A549 (cell line): ENCODE measurements at places on chromosomes 12 and 14. TPM values are rescaled to one million over a fixed set of nuclear protein-coding genes. Genes with fewer than 3 reads are reported as not detected.

ASCL1 gene
- not detected in 3 replicates for polyA plus RNA-seq

DEPDC4 gene
- 2.1 to 2.8 TPM (median 2.3 TPM) in 3 replicates for polyA plus RNA-seq

GLI1 gene
- 13.0 to 13.5 TPM (median 13.1 TPM) in 3 replicates for polyA plus RNA-seq

WNT1 gene
- not detected in 3 replicates for polyA plus RNA-seq

ACOT4 gene
- polyA plus RNA-seq: 1.6 TPM in 3 replicates

MRPL51 gene
- 260 to 272 TPM (median 265 TPM) in 3 replicates for polyA plus RNA-seq

COX8C gene
- not detected in 3 replicates for polyA plus RNA-seq

RPS29 gene
- 3,539 to 3,858 TPM (median 3,692 TPM) in 3 replicates for polyA plus RNA-seq

SOAT2 gene
- 0.09 to 0.21 TPM (median 0.16 TPM) in 3 replicates for polyA plus RNA-seq

POTEM gene
- not detected in 3 replicates for polyA plus RNA-seq

EID3 gene
- 6.8 to 7.5 TPM (median 6.9 TPM) in 3 replicates for polyA plus RNA-seq

DNA sequence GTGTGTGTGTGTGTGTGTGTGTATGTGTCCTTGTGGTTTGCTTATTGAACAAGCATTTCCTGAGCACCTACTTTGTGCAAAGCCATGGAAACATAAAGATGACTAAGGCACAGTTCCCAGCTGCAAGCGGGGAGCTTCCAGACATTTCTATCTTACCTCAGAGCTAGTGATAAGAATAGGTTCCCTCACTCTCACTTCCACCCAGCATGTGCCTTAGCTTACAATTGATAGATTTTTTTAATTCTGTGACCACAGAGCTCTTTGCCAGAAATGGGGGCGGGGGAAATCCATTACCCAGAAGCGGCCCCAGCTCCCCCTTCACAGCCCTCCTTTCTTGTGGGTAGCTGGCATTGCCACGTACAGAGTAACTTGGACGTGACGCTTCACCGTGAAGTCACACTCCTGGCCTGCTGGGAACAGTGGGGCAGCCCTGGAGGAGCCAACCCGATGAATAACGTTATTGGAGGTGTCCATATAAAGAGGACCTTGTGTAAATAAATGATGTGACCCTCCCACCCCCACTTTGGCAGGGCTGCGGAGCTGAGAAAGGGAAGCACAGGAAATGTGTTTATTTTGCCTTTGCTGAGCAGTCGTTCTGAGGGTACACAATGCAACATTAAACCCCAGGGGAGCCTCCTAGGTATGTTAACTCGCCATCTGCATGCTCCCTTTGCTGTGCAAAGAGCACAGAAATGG lies 238.9 kb downstream of the CHST11 start:
- no peak for DNase-seq

GRCh38 chr12:102120886-102121285 lies 903 bp downstream of the PARPBP start:
- DNase-seq: peak; percentile 38

DNA sequence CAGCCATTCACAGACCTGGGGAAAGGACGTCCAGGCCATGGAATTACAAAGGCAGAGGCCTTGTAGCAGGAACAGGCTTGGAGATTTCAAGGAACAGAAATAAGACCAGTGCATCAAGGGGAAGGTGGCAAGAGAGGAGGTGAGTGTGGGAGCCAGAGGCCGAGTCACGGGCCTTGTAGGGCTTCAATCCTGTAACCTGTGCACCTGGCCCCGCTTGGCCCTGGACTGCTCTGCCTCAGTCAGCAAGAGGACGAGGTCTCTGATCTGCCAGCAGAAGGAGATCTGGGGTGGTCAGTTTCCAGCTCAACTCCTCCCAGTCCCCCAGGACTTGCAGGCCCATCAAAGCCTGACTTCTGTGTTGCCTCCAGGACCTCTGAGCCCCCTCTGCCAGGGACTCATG lies 200.8 kb downstream of the VRK1 start:
- DNase-seq: no peak

DNA sequence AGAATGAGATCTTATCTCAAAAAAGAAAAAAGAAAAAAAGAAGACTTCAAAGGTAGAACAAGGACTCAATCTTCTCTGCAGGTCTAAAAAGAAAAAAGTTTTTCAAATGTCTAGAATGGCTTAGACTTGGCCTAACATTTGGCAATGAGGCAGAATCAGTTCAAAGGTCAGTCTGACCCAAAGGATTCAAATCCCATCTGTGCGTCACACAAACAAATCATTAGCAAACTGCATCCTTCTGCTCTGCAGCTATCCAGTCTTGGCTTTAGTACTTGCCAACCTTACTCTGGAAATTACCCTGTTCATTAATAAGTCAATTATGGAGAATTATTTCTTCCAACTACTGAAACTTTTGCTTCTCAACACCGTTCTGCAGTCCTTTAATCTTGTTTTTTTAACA lies 3.1 kb downstream of the YAF2 start:
- DNase-seq: no peak

GRCh38 chr12:49863946-49864797 lies 21.3 kb upstream of the BCDIN3D start:
- DNase-seq: no peak

DNA sequence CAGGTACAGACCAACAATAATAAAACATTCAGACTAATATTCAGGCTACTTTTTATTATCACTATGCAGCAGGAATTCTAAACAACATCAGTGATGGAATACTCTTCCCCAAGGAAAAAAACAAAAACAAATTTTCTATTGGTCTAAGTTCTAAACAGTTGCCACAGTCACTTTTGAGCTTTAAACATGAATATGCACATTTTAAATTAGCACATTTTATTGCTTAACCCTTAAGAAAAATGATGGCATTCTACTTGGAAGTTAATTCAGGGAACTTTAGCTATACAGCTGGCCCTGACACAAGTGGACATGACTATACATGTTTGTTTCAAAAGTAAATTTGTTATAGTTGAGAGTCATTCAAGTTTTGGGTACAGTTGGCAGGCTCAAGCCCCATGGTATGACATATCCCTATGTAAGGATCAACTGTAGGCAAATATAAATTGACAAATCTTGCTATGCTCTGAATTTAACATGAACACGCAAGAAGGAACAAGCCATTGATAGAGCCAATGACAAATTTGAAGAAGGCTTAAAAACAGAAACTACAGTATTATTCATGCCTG lies 224.3 kb upstream of the AMIGO2 start:
- no peak for DNase-seq

GRCh38 chr12:49982246-49983087 lies 9.7 kb downstream of the AQP6 start:
- no peak for DNase-seq

GRCh38 chr14:56715938-56716337 lies 94.3 kb downstream of the OTX2 start:
- no peak for DNase-seq

DNA sequence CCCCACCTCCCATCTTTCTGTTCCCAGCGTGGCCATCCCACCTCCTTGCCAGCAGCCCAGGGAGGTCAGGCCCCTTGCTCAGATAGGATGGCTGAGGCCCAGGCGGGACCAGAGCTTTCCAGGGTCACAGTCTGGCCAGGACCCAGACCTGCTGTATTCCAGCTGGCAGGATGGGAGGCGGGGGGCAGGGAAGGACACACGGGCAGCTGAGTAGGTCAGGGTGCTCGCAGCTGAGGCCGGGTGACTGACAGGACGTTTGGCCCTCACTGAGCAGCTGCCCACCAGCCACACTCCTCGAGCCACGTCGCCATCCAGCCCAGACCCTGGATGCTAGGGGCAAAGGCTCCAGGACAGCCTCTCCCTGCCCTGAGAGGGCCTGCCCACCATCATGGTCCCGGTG lies 4.0 kb downstream of the NUDT14 start:
- no peak for DNase-seq

DNA sequence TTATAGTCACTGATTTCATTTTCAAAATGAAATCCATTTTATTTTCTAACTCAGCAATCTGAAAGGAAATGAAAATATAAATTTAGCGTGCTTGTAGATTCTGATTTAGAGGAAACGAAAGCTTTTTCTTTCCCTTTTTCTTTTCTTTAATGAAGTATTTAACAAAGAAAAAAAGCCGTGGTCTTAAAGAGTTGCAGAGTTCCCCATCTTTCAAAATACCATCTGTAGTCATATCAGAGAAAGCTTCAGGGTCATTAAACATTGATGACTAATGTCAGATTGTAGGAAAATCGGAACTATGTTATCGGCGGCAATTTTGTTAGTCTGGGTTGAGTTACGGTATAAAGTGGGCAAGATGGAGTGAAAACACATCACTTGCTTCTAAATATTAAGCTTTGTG lies 32.3 kb downstream of the DRAM1 start:
- DNase-seq: no peak

DNA sequence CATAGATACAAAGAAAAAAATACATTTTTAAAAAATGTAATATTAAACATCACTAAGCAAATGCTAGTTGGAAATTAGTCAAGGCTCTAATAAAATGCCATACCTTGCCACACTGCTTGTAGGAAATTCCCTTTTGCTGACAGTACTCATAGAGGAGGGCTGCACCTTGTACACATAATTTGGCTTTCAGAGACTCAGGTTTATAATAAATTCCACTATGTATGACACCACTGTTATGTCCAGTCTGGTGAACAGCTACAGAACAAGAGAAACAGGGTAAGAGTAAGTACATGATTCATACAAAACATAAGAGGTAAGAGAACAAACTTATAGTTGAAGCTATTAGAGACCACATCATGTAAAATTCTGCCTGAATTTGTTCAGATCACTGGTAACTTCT lies 10.1 kb downstream of the L2HGDH start:
- no peak for DNase-seq

GRCh38 chr12:52585066-52585465 lies 11.4 kb upstream of the KRT74 start:
- no peak for DNase-seq

GRCh38 chr12:14635776-14636175 lies 60.6 kb downstream of the GUCY2C start:
- no peak for DNase-seq

- peak; percentile 10 for DNase-seq
Observed at GRCh38 chr12:85441741-85442140, 161.7 kb downstream of the ALX1 start.

- DNase-seq: no peak
Observed at GRCh38 chr14:68230950-68231717, 411.6 kb downstream of the RAD51B start.

DNA sequence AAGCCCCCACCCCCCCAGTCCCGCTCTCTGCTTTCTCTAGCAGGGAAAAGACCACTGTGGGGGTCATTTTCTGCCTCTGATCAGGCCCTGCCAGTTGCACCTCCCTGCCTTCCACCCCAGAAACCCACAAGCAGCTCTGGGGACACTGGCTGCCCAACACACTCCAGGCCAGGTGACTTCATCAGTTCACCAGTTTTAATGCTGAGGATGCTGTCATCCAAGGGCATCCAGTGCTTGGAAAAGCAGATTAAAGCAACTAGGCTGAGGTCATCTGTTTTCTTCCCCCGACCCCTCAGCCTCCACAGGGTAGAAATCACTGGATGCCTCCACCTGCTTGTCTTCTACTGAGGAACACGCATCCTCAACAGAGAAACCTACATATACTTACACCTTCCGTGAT lies 282.4 kb downstream of the DPF3 start:
- no peak for DNase-seq

- no peak for DNase-seq
Observed at GRCh38 chr12:94495445-94496115, 35.9 kb upstream of the CEP83 start.

- no peak for DNase-seq
Observed at GRCh38 chr14:106062502-106063272, 536.3 kb downstream of the TMEM121 start.

DNA sequence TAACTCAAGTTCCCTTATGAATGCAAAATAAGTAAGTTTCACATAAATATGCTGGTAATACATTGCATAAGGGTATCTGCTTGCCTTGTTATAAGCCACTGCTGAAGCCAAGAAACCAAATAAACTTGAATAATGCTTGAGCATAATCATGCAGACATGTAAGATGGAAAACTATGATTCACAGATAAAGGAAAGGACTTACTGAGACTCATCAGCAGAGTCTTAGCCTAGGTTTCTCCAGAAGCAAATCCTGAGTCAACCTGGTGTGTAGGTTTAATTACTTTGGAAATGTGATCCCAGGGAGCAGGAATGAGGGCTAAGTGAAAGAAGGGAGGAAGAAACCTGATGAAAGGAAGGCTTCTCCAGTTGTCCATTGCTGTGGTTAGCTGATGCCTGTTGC lies 107.7 kb upstream of the BTG1 start:
- no peak for DNase-seq

- no peak for DNase-seq
Observed at GRCh38 chr12:66003951-66004350, 126.6 kb downstream of the LLPH start.
